ENCODE measurements at places on chromosomes 3 and 15.

DNA sequence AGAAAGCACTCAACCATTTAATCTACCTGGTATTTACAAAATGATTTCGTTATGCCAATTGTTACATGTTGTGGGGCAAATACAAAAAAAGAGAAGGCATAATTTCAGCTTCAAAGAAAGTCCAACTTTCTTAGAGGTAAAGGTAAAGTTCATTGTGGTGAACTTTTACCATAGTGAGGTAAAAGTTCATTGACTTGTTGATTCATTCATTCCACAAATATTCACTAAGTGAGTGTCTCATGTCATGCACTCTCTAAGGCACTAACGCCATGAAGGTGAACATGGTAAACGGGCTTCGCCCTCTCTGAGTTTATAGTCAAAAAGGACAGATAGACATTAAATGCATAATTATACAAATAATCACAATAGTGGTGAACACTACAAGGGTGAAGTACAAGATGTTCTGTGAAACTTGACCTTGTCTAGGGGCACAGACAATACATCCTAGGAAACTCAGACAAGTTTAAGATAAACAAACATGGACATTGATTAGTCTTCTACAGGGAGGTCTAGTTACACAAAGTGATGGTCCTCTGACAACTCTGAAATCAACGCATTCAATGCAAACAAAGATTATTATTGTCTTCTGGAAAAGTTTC lies 378.6 kb downstream of the MAGI1 start:
- DNase-seq = no peak

- DNase-seq = no peak
These were observed 23.0 kb upstream of the MEF2A start for GRCh38 chr15:99542828-99543227.

DNA sequence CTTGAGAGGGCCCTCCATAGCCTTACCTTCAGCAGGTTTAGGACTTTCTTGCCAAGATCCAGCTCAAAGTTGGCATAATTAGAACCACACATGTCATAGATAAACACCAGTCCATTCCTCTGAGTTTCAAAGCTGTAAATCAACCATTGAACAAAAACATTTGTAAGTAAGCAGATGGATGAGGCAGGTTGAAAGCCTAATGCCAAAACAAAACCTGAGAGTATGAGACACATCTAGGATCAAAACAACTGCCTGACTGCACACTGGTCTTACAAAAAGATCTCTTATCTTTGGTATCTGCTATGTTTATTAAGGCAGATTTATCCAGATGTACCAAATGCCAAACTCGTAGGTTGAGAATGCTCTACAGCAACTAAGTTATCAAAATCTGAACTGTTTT lies 61.9 kb downstream of the PTPN9 start:
- DNase-seq = no peak

- DNase-seq = no peak
These were observed 24.8 kb downstream of the KPNA4 start for GRCh38 chr3:160540551-160540950.

- DNase-seq = no peak
These were observed 41.7 kb downstream of the ARIH1 start for GRCh38 chr15:72515591-72516389.

- DNase-seq = no peak
These were observed 23.1 kb downstream of the ABHD6 start for GRCh38 chr3:58260733-58261132.

DNA sequence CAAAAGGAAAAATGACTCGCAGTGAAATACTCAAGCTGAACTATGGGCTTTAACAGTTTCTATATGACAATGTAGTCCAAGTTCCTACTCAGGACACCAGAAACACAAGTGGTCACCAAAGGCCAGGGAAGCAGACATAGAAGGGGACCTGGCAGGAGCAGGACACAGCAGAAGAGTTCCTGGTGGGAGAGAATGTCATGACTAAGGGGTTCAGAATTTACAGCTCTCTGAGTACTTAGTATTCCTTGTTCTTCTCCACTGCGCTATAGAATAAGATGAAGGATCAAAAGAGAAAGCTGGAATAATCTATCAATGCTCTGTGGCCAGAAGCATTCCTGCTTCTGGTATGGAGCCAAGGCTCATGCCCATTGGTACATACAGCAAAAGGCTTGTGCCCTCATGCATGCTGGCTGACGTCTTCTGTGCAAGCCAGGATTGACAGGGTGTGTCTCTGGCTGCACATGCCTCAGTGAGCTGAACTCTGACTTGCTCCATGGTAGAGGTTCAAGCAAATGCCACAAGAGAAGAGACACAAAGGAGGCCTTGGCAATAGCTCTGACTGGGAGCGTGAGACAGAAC lies 128.7 kb upstream of the SLC2A2 start:
- DNase-seq = no peak

DNA sequence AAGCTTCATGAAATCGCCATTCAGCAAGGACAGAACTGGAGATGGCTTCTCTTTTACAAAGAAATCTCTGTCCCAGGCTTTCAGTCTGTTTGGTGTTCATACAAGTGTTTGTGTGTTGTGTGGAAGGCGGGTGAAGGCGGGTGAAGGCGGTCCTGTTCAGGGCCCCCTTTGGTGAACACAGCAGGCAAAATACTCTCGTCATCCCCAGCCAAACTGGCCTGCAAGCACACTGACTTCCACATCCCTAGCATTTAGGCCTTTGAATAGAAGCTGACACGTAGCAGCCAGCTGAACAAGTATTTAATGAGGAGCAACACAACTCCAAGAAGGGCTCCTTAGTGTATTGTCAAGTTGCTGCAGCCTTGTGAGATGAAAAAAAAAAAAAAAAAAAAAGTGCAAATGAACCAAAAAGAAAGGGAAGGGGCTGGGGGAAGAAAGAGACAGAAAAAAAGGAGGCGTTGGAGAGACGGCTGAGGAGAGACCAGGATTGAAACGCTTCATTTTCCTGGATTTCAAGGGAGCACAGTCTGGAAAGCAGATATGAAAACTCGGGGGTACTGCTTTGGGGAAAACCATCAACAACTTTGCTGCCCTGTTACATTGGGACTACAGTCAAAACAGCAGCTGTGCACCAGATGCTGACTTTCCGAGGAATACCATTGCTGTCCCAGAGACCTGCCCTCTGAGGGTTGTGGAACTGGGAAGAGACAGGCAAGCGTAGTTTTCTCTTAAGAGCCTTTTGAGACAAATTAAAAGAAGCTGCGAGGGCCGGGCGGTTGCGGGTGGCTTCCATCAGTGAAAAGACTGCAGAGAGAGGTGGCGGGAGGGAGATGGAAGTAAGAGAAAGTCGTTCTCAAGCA lies 74.6 kb downstream of the TGFBR2 start:
- no peak for DNase-seq

- peak; percentile 52 for DNase-seq
These were observed 2.6 kb downstream of the CD276 start for GRCh38 chr15:73686781-73687256.

DNA sequence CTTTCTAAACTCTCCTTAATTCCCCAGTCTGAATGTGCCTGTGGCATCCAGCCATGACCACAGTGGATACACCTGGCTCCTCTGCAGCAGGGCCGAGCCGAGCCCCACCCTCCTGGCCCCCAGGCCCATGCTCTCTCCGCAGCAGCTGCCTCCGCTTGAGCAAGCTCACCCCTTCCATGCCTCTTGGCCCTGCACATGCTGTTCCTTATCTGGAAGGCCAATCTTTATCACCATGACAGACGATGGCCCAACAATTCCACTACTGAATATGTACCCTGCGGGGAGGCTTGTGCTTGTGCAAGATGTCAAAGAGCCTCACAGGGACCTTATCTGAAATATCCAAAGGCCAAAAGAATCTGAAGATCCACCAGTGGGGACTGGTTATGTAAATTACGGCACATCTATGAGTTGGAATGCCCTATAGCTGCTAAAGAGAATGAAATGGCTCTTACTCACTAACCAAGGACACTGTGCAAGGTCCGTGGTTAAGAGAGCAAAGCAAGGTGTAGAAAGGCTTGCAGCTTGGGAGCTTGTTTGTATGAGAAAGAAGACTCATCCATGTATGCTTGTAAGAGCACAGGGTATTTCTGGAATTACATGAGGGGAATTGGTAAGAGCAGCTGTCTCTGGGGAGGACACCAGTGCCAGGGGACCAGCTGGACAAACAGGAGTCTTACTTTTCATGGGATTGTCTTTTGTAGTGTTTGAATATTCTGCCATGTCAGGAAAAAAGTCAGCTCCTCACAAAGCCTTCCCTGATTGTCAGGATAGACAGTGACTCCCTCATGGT lies 55.2 kb downstream of the WNT7A start:
- no peak for DNase-seq

DNA sequence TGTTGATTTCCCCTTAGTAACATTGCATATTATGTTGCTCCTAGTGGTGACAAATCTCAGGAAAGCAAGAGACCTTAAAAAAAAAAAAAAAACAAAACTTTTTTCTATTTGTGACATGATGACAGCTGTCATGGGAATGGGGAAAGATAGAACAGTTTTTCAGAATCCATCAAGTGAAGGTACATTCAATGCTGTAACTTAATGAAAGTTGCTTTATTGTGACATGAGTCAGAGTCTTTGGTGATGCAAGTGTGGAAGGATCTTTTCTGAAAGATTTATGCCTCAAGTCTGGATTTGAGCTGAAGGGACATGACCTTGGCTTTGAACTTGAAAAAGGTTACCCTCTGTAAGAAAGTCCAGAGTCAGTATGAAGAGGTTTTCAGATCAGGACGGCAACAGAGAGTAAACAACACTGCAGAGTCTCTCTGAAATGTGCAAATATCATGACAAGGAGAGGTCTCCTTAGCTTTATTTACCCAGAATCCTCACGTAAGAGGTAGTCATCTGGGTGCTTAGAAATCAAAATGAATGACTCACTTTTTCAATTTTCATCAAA lies 424.7 kb downstream of the CNTN4 start:
- DNase-seq = no peak

DNA sequence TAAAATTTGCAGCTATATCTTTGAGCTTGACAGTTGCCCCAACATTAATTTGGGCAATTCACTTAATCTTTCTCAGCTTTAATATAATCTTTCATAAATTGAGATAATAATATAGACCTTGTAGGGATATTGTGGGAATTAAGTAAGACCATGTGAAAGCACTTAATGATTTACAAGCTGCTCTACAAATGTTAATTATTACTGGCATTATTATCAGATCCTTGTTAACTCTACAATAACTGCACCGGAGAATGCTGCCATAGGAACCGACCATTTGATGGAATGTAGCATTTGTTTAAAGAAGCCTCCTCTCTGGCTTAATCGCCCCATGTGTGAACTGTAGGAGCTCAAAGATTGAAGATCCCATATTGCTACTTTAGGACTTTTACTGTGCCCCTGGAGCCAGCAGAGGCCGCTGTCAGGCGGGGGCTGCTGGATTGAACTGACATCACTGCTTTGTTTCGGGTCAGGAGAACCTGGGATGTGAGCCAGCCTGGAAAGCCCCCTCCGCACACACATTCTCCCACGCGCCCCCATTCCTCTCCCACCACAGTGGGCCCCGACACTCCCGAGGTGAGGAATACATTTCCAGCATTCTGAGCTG lies 154.2 kb upstream of the TNIK start:
- no peak for DNase-seq

DNA sequence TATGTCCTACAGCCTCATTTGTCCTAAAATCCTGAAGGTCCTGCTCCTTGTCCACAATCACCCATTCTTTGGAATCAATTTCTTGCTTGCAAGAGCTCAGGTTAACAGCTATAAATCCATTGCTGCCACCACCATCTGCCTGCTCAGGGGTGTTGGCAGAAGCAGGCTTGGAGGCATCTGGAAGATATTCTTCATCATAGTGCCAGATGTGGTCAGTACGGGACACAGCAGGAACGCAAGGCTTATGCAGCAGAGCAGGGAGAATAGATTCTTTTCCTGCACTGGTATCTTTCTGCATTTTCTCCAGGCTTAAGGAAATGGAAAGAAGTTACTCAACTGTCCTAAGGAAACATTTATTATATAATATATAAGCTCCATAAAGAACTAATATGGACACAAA lies 38.5 kb upstream of the CDAN1 start:
- no peak for DNase-seq

DNA sequence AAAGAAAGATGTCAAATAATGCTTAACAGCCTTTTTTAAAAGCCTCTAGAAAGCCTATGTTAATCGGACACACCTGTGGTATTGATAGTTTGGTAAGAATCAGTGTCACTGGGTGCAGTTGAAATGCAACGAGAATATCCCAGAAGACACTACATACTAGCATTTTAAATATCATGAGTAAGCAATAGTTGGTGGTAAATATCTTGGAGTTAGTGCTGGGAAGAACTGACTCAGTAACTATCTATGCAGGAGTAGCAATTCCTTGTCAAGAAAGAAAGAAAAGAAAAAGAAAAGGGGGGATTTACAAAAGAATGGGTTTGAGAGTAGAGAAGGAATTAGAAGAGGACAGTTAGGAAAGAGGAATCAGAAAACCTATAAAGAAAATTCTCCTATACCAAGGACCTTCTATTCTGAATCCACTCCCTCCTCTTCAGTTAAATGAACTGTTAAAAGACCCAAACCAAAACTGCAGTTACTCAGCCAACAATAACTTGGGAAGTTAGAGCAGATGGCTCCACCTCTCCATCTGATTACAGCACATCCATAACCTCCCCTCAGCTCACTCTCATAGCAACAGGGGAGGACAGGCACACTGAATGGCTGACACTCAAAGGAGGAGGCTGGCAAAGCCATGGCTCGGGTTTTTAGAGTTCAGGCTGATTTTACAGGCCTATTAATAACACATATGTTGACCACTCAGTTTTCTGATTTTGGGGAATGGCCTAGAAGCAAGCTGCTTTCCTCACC lies 207.6 kb upstream of the MDFIC2 start:
- DNase-seq = peak; percentile 16

GRCh38 chr3:160886421-160886820 lies 130.4 kb downstream of the PPM1L start:
- DNase-seq = no peak

DNA sequence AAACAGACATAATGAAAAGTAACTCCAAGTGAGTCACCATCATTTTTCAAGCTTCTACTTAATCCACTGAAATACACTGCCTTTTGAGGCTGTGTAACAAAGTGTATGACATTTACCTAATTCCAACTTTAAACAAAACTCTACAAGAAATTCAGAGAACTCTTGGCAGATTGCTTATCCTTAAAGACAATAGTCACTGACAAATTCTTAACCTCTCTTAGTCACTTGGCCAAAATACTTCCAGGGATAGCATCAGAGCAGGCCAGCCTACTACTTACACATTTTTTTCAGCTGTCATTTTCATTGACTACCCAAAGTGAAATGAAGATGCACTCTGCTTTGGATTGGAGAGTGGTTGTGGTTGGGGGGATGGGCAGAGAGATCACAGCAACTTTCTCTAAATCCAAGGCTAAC lies 3.6 kb downstream of the WWTR1 start:
- no peak for DNase-seq

- DNase-seq = no peak
These were observed 258.9 kb upstream of the THBS1 start for GRCh38 chr15:39321977-39322376.

- DNase-seq = no peak
These were observed 72.2 kb downstream of the PPCDC start for GRCh38 chr15:75095594-75095993.

All from left cardiac atrium (tissue), 4 donors.